ENCODE measurements at places on chromosomes 12 and 14.
A peak's percentile ranks its signal among the peaks of the same experiment; 100 is the strongest.

GRCh38 chr14:65043893-65044595 lies 57.3 kb downstream of the FNTB start:
- no peak for DNase-seq

GRCh38 chr12:58190618-58191017 lies 249.3 kb downstream of the ATP23 start:
- DNase-seq, result no peak

- DNase-seq, result peak; percentile 48
Observed at GRCh38 chr12:100141998-100142850, 450 bp downstream of the BLTP3B start.

GRCh38 chr12:91230841-91231240 lies 48.2 kb upstream of the DCN start:
- no peak for DNase-seq

GRCh38 chr12:47837190-47838171 lies 17.8 kb upstream of the HDAC7 start:
- peak; percentile 67 for DNase-seq

GRCh38 chr14:95260537-95261361 lies 59.0 kb downstream of the CLMN start:
- no peak for DNase-seq

DNA sequence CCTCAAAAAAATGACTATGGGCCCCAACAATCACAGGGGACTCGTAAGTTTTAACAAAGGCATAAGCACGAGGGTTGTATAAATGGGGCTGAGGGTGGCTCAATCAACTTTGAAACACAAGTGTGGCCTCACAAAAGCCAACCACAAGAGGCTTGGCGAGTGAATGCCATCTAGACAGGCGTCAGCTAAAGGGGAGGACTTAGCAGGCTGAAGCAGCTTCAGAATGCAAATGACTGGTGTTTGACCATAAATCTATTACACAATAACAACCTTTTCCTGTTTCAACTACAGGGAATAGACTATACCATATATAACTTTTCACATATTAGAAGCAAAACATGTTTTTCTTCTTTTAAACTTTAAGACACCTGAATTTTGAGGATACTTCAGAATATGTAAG lies 777.9 kb downstream of the FSCB start:
- no peak for DNase-seq

GRCh38 chr14:104169005-104169698 lies 30.8 kb downstream of the KIF26A start:
- no peak for DNase-seq

- no peak for DNase-seq
Observed at GRCh38 chr12:13947276-13947946, 34.0 kb downstream of the GRIN2B start.

DNA sequence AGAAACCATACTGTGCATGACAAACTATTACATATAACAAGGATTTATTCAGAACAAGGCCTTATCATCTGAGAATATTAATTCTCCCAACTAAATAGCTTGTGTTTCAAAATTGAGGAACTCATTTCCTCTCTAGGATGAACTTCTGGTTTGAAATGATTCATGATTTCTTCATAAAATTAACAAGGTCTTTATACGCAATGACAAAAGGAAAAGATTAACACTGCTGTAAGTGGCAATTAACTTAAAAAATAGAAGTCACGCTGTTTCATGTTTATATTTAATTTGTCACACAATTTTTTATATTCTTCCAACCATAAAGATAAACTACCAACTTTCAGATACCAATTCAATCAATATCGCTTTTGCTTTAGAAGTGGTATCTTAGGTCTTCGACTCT lies 80.8 kb downstream of the GRIP1 start:
- no peak for DNase-seq

DNA sequence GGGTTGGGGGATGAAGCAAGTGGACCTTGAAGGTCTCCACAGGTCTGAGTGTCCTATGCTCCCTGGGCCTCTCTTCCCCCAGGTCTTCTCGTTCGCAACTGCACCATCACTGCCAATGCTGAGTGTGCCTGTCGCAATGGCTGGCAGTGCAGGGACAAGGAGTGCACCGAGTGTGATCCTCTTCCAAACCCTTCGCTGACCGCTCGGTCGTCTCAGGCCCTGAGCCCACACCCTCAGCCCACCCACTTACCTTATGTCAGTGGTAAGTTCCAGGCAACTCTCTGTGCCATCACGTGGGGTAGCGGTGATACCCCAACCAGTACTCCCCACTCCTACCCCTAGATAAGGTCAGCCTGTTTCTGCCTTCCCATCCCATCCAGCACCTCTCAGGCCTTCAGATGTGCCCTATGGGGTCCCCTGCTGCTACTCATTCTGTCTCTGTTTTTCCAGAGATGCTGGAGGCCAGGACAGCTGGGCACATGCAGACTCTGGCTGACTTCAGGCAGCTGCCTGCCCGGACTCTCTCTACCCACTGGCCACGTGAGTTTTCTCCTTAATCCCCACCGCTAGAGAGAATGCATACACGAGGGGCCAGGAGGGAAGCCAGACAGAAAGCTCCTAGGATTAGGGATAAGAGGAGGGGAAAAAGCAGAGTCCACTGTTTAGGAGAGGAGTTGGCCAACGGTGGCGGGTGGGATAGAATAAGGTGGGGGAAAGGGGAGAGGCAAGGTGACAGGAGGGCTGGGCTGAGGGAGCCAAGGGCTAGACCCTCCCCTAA lies 1.6 kb upstream of the TAPBPL start:
- no peak for DNase-seq

DNA sequence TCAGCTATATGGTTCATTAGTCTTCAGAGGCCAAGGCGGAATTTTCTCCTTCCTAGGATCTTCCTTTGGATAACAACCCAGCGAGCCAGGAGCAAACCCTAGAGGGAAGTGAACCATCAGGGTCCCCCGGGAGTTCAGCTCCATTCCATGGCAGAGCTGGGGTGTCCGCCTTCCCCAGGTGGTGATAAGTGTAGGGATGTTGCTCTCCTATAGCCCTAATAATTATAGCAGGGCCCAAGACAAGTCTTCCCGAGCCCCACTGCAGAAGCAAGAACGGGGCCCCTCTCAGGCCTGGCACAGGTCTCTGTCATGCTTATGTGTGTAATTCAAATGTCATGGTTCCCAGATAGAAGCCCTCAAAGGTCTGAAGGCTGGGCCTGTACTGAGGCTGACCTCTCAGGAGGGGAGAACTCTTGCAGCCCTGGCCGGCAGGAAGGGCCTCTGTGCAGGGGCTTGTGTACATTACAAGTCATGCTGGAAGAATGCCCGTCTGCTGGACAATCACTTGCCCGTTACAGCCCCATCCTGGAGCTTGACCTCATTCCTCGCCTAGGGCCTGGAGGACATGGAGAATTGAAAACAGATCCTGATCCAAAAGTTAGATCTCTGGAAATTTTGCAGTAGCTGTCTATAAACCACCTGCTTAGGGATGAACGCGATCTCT lies 17.3 kb downstream of the LRTM2 start:
- no peak for DNase-seq

- no peak for DNase-seq
Observed at GRCh38 chr12:89825591-89826449, 117.2 kb upstream of the ATP2B1 start.

GRCh38 chr12:7112041-7112440 lies 3.0 kb upstream of the C1RL start:
- DNase-seq, result no peak

- DNase-seq, result no peak
Observed at GRCh38 chr12:106791531-106791930, 17.0 kb downstream of the RIC8B start.

DNA sequence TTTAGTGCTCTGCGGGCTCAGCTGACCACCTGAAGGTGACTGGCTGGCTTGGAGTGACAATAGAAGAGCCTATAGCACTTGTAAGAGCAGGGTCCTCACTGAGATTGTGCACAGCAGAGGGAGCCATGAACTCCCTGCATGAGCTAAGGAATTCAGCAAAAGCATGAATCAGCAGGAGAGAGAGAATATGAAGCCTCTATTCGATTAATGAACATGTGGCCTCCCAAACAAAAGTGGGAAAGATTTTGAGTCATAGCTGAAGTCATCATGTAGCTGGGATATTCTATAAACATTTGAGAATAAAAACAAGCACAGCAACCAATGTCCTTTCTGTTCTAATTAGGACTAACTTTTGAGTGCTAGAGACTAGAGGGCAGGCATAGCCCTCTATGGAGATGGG lies 626.6 kb downstream of the DIO2 start:
- peak; percentile 1 for DNase-seq

- DNase-seq, result no peak
Observed at GRCh38 chr14:95388699-95389098, 69.0 kb upstream of the CLMN start.

- DNase-seq, result no peak
Observed at GRCh38 chr14:30058401-30058800, 130.8 kb upstream of the PRKD1 start.

DNA sequence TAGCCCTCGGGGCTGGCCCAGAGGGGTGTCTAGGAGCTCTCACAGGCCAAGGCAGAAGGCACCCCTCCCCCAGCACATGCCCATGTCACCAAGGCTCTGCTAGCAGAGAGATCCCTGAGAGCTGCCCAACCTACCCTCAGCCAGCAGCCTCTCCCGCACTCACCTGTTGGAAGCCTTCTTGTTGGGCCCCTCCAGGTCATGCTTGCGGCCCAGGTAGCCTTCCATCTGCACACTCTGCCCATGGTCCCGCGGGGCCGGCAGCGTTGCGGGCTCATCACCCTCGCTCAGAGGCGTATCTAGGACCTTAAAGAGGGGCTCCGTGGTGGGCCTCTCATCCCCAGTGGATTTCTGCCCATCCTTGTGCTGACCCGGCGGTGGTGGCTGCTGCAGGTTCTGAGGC lies 49.1 kb downstream of the PLEKHG3 start:
- DNase-seq, result no peak

GRCh38 chr14:35535483-35536112 lies 1.6 kb downstream of the INSM2 start:
- no peak for DNase-seq

- DNase-seq, result no peak
Observed at GRCh38 chr14:85622106-85622505, 92.2 kb downstream of the FLRT2 start.

- DNase-seq, result peak; percentile 17
Observed at GRCh38 chr14:81211844-81212243, 8.9 kb downstream of the GTF2A1 start.

GRCh38 chr14:82855912-82856391 lies 1322.3 kb upstream of the SEL1L start:
- no peak for DNase-seq

DNA sequence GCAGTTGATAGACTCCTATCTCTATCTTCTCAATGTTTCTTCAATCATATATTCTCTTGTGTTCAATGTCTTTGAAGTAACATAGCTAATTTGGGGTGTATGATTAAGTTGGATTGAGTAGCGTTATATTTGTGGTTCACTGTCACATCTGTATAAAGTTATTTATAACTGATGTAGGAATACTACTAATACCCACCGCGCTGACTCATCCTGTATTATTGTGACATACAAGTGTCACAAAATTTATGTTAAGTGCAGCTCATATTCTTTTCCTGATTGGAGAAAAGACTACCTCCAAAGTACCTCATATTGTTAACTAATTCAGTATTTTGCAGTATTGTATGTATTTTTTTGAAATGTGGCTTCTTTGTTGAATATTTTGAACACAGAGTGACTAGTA lies 940.8 kb downstream of the SLC6A15 start:
- DNase-seq, result no peak

DNA sequence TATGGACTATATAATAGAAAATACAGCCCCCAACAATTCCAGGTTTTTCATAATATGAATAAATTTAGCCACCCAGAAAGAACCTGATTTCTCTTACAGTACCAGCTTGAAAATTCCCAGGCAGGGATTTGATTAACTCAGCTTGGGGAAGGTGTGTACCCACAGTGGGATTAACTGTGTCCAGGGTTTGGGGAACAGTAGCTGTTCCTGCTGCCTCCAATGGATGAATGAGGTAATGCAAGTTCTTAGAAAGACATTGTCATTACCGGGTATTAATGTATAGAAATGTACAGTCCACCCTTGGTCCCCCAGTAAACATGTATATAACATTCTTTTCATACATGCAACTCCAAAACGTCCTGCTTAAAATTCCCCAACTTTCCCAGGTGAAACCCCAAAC lies 115.6 kb downstream of the LRIG3 start:
- DNase-seq, result peak; percentile 7

GRCh38 chr12:40240779-40241178 lies 16.0 kb downstream of the LRRK2 start:
- DNase-seq, result no peak

DNA sequence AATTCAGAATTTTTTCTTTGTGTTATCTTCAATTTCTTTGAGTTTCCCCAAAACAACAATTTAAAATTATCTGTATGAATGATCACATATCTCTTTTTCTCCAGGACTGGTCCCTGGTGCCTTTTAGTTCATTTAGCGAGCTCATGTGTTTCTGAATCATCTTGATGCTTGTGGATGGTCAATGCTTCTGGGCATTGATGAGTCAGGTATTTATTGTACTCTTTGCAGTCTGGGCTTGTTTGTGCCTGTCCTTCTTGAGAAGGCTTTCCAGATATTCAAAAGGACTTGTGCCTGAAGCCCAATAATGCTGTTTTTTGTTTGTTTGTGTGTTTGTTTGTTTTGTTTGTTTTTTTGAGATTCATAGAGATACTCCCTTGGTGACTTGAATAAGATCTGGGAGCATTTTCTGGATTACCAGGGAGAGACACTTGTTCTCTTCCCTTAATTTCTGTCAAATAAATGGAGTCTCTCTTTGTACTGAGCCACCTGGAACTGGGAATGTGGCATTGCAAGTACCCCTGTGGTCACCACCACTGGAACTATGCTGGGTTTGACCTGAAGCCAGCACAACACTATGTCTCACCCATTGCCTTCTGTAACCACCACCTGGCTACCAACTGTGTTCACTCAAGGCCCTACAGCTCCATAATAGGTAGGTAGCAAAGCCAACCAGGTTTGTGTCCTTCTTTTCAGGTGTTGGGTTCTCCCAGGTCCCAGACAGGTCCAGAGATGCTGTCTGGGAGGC lies 56.3 kb downstream of the SLC6A15 start:
- DNase-seq, result no peak

GRCh38 chr14:33851931-33852330 lies 98.9 kb downstream of the EGLN3 start:
- no peak for DNase-seq

- no peak for DNase-seq
Observed at GRCh38 chr12:26471560-26471959, 276.2 kb downstream of the SSPN start.
